ENCODE measurements at places on chromosomes 7 and 10. TPM values are rescaled to one million over a fixed set of nuclear protein-coding genes. Genes with fewer than 3 reads are reported as not detected.

DNA sequence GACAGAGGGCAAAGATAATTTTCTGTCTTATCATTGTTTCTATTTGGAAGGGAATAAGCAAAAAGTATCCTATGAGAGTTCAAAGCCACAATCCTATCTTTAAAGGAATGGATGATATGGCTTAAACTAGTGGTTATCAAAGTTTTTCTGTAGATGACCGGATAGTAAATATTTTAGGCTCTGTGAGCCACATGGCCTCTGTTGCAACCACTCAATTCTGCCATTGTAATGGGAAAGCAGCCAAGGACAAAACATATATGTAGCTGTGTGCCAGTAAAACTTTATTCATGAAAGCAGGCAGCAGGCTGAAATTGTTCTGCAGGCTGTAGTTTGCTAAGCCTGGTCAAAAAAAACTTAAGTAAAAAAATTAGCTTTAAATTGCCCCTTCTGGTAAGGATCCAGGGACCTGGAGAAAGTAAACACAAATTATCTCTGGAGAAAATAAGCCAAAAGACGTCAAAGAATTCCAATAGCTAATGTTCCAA lies 73.3 kb downstream of the THSD7A start:
- no peak for DNase-seq

DNA sequence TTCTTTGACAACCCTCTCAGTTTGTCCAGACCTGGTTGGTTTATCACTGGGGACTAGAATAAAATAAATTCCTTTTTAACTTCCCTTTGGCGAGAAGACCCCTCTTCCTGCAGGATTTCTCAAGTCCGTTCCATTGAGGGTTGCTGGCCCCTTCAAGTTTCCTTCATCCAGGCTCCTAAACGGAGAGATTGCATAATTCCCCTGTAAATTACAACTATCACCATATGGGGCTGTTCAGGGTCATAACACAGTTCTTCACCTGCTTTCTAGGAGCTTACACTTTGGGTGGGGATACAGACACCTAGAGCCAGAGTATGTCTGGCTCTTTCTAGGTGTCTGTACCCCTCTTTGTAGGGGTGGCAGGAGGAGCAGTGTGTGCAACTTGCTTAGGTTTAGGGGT lies 3.3 kb upstream of the COPS6 start:
- DNase-seq, result no peak

- no peak for DNase-seq
Measured at GRCh38 chr10:54665095-54665494, 135.9 kb downstream of the PCDH15 start.

Gene PGAM2
- total RNA-seq, result not detected

GRCh38 chr7:73904219-73905137 lies 43.5 kb downstream of the TMEM270 start:
- no peak for DNase-seq

Gene ELMO1
- total RNA-seq, result 58.7 TPM

- no peak for DNase-seq
Measured at GRCh38 chr7:1103009-1103788, 15.3 kb downstream of the GPER1 start.

DNA sequence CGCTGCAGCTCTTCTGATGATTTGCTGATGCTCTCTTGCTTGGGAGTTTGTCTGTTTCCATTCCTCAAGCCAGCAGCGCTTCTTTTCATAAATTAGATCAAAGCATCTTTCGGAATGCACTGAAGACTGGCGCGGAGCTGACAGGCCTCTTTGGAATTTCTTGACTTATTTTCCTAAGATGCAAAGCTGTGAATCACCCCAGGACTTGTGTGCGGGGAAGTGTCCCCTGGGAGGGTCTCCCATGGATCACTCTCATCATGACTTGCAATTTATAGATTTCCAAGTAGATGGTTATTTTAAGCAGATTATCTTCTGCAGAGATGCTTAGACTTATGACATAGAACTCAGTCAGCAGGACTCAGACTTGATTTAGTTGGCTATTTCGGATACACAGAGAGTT lies 467.2 kb downstream of the TCERG1L start:
- no peak for DNase-seq

Gene SUN1
- 146 TPM for total RNA-seq

Gene MYO1G
- total RNA-seq, result 4.9 TPM

DNA sequence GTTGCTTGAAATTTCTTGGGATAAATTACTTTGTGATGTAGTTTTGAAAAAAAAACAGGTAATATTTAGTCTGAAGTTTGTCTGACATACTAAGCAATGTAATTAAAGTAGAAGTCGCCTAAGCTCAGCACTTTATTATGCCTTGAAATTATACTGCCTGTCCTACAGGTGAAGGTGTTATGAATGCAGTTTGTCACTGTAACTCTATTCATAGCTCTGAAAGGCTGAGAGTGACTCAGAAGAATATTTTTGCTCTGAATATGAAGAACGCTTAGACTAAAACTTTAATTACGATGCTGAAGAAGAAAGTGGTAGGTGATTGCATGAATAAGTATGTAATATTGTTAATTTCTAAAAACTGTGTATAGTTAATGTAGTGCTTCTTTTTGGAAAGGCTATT lies 9.2 kb downstream of the CFTR start:
- DNase-seq, result no peak

GRCh38 chr7:22582863-22583622 lies 83.1 kb upstream of the STEAP1B start:
- DNase-seq, result no peak

DNA sequence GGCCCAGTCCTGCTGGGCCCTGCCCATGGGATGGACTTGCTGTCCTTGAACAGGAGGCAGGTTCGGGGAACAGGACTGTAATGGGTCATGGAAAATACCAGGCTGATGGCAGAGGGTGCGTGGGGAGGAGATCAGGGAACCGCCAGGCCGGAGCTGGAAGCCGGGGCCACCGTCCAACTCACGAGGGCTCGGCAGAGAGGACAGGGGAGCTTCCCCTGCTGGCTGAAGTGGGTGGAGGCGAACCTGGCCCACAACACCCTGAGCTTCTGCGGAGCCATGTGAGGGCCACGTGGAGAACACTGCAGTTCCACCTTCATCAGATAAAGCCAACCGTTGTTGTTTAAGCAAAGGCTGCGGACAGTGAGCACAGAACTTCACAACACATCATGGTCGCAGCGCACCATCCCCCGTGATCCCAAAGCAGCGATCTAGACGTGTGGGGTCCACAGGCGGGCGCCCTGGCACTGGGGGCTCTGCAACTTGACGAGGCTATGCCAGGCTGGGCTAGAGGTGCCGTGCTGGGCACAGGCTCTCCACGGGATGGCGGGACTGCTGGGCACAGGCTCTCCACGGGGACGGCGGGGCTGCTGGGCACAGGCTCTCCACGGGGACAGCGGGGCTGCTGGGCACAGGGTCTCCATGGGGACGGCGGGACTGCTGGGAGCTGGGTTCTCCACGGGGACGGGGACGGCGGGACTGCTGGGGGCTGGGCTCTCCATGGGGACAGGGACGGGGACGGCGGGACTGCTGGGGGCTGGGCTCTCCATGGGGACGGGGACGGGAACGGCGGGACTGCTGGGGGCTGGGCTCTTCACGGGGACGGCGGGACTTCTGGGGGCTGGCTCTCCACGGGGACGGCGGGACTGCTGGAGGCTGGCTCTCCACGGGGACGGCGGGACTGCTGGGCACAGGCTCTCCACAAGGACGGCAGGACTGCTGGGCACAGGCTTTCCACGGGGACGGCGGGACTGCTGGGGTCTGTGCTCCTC lies 473.4 kb downstream of the DNAJB6 start:
- DNase-seq, result no peak

GRCh38 chr10:16930540-16930939 lies 113.3 kb upstream of the RSU1 start:
- no peak for DNase-seq

DNA sequence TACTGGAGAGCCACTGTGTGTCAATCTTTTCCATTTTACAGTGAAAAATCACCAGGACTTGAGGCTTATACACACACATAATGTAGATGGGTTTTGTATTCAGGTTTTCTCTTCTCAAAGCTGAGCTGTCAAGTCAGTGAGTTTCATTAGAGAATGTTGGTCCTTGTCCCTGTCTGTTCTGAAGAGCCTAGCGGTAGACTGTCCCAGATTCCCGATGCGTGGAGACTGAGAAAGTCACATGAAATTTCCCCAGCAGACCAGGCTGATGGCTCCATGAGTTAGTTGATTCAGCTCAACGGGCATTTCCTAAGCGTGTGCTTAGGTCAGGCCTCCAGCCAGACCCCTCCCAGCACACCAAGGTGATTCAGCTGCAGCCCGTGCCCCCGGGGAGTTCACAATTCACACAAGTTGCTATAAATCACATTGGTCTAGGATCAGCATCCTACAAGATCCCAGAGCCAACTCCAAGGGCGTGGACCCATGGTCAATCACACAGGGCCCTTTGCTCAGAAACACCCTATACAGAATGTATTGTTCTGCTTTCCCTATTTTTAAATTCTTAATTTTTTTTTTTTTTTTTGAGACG lies 17.2 kb downstream of the CHST15 start:
- DNase-seq, result no peak

DNA sequence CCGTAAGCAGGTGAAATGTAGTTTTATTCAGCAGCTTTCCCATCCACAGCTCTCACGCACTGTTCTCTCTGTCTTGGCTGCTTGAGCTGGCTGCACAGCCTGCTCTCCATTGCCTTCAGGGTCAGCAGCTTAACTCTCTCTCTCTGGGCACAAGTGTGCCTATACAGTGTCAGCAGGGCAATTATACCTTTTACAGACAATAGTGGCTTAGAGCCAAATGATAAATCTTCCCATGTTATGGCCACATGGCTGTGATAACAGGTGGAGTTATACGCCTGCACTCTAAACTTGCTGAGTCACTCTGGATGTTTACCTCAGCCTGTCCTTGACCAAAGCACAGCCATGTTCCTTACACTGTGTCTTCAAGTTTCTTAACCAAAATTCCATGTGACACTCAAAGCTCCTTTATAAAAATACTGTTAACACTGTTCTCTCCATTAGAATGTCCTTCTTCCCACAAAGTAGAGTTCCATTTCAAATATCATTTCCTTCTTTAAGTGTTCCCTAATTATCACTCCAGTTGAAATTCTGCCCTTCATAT lies 6.1 kb downstream of the RNF133 start:
- no peak for DNase-seq

DNA sequence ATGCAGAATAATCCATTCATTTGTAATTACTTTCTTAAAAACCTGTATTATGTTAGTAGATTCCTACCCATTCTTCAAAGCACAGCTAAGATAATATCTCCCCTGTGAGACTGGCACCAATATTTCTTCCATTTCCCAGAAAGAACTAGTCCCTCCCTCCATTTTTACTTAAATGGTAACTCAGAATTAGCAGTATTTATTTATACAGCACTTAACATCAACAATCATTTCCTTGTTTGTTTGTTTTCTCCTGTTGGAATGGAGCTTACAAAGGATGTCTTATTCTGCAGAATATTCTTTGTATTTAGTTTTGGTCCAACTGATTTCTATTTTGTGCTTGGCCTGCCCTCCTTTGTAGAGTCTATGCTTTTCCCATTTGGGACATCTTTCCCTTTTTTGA lies 32.1 kb upstream of the PTPN12 start:
- no peak for DNase-seq

DNA sequence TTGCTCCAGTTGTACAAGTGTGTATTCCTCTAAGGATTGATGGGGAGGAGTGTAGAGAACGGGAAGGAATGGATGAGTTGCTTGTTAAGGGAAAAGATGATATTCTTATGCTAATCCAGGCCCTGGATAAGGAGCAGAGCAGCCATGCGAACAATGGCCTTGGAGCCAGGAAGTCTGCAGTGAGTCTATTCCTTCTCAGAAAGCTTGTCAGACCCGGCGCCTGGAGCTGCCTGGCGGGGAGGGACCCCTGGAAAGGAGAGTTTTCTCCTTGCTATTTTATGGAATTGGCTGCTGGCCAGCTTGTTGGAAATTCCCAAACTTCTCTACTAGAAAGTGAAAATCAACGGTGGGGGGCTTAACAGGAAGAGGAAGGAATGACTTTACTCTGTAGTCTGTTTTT lies 89.1 kb downstream of the MMRN2 start:
- no peak for DNase-seq

GRCh38 chr10:104433669-104434068 lies 80.0 kb downstream of the CFAP58 start:
- no peak for DNase-seq

GRCh38 chr10:126059076-126059826 lies 162.9 kb downstream of the FANK1 start:
- DNase-seq, result no peak

- no peak for DNase-seq
Measured at GRCh38 chr7:2299870-2300512, 14.2 kb downstream of the SNX8 start.

DNA sequence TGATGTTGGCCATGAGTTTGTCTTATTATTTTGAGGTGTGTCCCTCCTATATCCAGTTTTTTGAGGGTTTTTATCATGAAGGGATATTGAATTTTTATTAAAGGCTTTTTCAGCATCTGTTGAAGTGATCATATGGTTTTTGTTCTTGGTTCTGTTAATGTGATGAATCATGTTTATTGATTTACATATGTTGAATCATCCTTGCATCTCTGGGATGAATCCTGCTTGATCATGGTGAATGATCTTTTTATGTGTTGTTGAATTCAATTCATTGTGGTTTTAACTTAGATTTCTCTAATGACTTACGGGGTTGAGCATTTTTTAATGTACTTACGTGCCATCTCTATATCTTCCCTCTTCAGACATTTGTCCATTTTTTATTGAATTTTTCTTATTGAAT lies 22.9 kb downstream of the DLD start:
- DNase-seq, result no peak

DNA sequence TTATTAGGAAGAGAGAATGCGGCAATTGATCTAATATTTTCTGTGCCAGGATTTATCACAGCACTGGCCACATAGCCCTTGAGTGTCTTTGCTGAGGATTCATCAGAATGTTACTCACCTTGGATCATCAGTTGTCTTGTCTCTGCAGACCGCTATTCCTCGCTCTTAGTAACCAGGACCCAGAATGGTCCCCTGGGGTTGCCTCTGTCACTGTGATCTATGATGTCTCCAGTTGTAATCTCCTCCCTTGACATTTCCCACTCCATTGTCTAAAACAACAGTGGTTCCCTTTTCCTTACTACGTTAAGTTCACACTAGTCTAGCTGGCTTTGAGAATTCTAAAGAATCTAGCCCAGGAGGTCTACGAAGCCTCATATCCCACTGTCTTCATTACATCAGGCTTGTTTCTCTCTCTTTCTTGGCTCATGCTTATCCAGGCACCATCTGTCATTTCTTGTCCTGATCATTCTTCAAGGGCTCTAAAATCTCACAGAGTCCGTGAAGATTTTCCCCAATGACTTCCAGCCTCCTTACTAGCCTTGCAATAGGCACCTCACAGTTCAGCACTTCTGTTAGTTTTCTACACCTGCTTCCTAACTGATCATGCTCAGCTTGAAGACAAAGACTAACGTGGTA lies 125.8 kb downstream of the CUBN start:
- DNase-seq, result no peak

DNA sequence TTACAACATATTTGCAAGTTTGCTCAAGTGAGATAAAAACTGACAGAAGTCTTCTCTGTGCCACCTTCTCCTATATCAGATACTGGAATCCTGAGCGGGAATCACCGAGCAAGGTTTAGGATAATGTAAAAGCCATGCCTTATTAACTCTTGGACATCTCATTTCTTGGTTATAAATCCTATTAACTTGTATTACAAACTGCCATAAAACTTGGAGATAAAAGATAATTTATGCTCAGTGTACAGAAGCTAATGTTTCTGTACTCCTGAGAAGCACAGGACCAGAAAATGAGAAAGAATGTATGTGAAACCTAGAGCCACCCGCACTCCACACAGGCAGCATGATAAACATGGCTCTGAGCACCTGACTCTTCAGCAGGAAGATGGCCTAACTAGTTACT lies 181.2 kb upstream of the NOBOX start:
- DNase-seq, result no peak

Data from omental fat pad (tissue), 4 donors.